Hair follicle dermal papilla cell (primary cell): ENCODE measurements at places on chromosomes 6 and 20. TPM values are rescaled to one million over a fixed set of nuclear protein-coding genes. Genes with fewer than 3 reads are reported as not detected.

The SUMO4 gene
- total RNA-seq, result 3.2 and 3.9 TPM in 2 replicates

The PPIL6 gene
- total RNA-seq, result 2.1 and 2.3 TPM in 2 replicates

The TRIM15 gene
- not detected in 2 replicates for total RNA-seq

The KHDRBS2 gene
- not detected in 2 replicates for total RNA-seq

The HTR1B gene
- total RNA-seq, result 0.81 and 1.9 TPM in 2 replicates

The DACT2 gene
- total RNA-seq, result not detected in 2 replicates
